ENCODE measurements at places on chromosomes 11 and 22. TPM values are rescaled to one million over a fixed set of nuclear protein-coding genes. Genes with fewer than 3 reads are reported as not detected.

DNA sequence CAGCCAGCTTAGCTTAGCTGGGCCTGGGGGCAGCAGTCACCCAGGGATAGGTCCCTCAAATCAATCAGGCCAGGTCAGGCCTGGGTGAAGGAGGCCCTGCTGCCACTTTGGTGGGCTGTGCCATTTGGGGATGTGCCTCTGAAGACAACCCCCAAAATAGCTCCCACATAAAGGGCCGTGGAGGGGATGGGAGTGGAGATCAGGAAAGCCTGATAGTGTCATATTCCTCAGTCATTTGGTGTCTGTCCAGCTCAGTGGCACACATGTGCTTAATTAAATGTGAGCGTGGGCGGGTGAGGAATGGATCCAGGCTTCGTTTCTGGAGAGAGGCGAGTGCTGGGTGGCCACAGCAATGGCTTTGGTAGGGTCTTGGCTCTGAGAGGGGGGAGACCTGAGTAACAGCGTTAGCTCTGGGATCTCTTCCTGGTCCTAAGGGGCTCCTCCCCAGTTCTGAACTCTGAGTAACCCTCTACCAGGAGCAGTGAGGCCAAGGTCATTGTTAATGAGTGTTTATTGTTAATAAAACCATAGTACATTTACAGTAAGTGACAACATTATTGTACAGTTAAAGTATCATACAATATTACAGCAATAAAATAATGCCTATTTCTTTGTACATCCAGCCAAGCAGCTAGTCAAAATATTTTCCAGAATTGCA is 45.2 kb downstream of the NAT10 start:
- no peak for DNase-seq

DNA sequence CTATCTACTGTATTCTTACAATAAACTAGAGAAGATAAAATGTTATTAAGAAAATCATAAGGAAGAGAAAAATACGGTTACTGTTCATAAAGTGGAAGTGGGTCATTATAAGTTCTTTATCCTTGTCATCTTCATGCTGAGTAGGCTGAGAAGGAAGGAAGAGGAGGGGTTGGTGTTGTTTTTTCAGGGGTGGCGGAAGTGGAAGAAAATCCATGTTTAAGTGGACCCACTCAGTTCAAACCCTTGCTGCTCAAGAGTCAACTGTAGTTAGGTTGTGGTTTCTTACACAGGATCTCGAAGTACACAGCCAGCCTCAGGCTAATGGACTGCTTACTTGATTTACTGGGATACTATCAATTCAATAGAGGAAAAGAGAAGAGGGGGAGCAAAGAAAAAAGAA is 63.1 kb downstream of the PIWIL4 start:
- DNase-seq: no peak

GRCh38 chr11:130403271-130403804 is 25.1 kb downstream of the ADAMTS8 start:
- no peak for DNase-seq

- no peak for DNase-seq
Measured at GRCh38 chr11:58562375-58562800, 13.3 kb downstream of the LPXN start.

- no peak for DNase-seq
Measured at GRCh38 chr11:63667995-63668795, 3.0 kb downstream of the ATL3 start.

- DNase-seq: peak; percentile 27
Measured at GRCh38 chr11:6646918-6647679, 8.5 kb downstream of the DCHS1 start.

DNA sequence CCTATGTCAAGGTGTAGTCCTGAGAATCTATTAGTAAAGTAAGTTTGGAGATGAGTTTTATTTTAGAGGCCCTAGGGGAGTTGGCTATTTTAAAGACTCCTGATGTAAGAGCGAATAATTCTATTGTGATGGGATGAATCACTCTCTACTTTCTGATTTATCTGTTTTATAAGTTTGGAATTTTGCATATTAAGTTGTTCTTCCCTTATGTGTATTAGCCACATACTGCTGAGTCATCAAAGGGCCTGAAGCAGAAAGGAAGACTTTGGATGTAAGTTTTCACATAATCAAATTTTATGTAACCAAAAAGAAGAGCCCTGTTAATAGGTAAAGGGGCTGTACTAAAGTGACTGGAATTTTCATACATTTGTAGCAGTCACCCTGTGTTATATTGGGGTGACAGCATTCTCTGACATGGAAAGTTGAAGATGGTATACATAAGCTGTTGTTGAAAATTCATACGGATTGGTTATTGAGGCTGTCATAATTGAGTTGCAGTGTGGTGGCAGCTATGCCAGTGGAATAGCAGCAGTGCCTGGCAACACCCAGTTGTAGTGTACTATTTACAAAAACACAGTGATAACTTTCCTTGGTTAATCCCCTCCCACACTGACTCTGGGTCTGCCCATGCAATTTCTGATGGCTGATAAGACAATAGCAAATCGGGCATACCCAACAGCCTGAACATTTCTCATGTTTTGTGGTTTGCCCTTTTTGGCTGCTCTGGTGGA is 90.6 kb upstream of the NTM start:
- no peak for DNase-seq

DNA sequence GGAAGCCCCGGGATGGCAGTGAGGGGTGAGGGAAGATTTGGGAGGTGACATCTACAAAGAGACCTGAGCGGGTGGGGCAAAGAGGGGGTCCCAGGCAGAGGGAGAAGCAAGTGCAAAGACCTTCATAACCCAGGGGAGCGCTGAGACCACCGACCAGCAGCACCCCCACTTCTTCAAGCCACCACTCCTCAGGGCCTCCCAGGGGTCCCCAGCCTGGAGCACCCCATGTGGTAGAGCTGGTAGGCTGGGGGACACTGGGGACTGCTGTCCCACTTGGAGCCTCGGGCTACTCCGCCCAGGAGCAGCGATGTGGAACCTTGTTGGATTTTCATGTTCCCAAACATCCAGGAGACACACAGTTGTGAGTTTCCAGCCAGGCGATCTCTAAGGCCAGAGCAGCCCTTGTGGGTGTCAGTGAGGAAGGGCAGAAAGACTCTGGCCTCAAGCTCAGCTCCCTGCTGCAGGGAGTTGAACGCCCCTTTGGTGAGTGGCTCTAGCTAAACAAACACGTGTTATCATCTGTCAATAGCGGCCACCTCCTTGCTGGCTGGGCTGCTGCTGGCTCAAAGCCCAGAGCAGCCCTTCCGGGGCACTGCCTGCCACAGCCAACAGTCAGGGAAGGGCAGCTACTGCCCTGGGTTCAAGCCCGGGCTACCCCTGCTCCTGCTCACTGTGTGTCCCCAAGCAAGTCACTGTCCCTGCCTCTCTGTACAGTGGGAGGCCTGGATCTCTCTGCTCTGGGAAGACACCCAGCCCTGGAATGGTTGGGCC is 25.7 kb upstream of the CHKA start:
- no peak for DNase-seq

GRCh38 chr11:31720225-31720624 is 90.9 kb downstream of the PAX6 start:
- DNase-seq: no peak

- DNase-seq: no peak
Measured at GRCh38 chr11:30550022-30550542, 36.1 kb downstream of the MPPED2 start.

- DNase-seq: no peak
Measured at GRCh38 chr11:117820516-117820915, 4.0 kb downstream of the FXYD2 start.

- no peak for DNase-seq
Measured at GRCh38 chr11:73189723-73190556, 28.1 kb upstream of the P2RY2 start.

- no peak for DNase-seq
Measured at GRCh38 chr22:21677606-21678443, 12.0 kb downstream of the PPIL2 start.

- DNase-seq: peak; percentile 51
Measured at GRCh38 chr11:68855205-68855981, 13.7 kb upstream of the CPT1A start.

DNA sequence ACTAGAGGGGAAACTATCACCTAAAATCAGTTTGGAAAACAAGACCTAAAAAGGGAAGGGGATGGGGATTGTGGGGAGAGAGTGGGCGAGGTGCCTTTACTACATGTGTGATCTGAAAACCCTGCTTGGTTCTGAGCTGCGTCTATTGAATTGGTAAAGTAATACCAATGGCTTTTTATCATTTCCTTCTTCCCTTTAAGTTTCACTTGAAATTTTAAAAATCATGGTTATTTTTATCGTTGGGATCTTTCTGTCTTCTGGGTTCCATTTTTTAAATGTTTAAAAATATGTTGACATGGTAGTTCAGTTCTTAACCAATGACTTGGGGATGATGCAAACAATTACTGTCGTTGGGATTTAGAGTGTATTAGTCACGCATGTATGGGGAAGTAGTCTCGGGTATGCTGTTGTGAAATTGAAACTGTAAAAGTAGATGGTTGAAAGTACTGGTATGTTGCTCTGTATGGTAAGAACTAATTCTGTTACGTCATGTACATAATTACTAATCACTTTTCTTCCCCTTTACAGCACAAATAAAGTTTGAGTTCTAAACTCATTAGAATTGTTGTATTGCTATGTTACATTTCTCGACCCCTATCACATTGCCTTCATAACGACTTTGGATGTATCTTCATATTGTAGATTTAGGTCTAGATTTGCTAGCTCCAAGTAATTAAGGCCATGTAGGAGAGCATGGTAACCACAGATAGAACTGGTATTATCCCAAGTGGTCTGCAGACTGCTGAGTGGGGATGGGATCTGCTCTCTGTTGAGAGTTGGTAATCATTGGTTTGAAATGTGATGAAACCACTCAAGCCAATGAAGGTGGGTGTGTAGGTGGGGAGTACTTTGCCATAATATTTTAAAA is 3.6 kb downstream of the NEAT1 start:
- no peak for DNase-seq

DNA sequence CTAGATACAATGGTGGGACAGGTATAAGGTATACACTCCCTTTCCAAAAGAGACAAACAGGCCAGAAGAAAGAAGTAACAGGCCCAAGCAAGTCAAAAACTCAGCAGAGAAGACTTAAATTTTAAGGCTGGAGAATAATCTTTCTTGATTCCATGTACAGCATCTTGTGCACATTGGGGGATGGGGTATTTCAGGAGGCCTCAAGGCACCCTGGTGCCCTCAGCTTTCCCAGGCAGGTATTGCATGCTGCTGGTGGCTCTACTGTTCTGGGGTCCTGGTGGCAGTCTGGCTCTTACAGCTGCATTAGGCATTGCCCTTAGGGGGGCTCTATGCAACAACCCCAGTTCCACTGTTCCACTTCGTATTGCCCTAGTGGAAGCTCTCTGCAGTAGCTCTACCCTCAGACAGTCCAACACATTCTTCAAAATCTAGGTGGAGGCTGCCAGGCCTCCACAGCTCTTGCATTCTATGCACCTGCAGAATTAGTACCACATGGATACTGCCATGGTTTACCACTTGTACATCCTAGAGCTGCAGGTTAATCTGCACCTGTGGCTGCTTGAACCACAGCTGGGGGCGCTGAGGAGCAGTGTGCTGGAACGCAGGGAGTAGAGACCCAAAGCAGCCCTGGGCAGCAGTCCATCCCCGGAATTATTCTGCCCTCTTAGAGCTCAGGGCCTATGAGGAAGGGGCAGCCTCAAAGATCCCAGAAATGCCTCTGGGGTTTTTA is 4.2 kb upstream of the CTSC start:
- DNase-seq: peak; percentile 76

DNA sequence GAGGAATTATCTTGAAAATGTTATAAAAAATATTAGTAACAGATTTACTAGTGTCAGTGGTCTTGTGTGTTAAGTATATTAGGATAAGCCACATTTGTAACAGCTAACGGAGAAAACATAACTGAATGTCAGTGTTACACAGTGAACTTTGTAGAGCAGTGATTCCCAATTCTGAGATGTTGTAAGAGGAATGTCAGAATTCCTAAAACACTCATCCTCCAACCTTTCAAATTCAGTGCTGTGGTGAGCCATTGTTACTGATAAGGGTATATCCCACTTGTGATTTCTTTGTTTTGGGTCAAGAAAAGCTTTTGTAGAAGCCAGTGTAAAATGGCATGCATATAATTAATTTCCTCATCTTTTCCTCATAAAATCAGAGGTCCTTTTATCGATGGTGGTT is 61.9 kb downstream of the ARHGEF12 start:
- no peak for DNase-seq

- DNase-seq: no peak
Measured at GRCh38 chr11:70495351-70496310, 97.3 kb downstream of the CTTN start.

GRCh38 chr11:111736621-111737443 is 29.4 kb downstream of the PPP2R1B start:
- DNase-seq: no peak

GRCh38 chr22:29765905-29766631 is 739 bp downstream of the ZMAT5 start:
- DNase-seq: peak; percentile 23

GRCh38 chr11:33772870-33773269 is 1.4 kb downstream of the FBXO3 start:
- no peak for DNase-seq

DNA sequence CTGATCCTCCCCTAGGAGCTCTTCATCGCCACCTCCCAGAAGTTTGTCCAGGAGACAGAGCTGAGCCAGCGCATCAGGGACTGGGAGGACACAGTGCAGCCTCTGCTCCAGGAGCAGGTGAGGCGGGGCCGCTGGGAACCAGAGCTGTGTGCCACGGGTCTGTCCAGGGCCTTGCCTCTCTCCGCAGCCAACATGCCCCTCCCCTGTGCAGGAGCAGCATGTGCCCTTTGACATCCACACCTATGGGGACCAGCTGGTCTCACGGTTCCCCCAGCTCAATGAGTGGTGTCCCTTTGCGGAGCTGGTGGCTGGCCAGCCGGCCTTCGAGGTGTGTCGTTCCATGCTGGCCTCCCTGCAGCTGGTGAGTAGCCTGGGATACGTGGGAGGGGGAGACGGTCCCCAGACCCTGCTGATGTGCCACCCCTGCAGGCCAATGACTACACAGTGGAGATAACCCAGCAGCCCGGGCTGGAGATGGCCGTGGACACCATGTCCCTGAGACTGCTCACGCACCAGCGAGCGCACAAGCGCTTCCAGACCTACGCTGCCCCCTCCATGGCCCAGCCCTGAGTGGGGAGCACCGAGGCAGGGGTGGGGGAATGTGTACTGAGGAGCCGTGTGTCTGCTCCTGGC is 2.5 kb downstream of the SCO2 start:
- no peak for DNase-seq

DNA sequence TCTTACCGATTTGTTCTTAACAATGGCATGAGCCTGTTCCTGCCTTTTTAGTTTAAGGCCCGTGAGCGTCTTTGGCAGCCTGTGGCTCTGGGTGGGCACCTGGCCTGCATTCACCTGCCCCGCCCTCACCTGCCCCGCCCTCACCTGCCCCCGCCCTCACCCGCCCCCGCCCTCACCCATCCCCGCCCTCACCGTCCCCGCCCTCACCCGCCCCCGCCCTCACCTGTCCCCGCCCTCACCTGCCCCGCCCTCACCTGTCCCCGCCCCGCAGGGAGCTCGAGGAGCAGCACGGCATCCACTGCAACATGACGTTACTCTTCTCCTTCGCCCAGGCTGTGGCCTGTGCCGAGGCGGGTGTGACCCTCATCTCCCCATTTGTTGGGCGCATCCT is 14.2 kb downstream of the GATD1 start:
- DNase-seq: peak; percentile 61

The LDHAL6A gene
- total RNA-seq: not detected

The OR51A2 gene
- not detected for total RNA-seq

All from WTC11 (cell line).